ENCODE measurements at places on chromosomes 6 and 20. TPM values are rescaled to one million over a fixed set of nuclear protein-coding genes. Genes with fewer than 3 reads are reported as not detected.

DNA sequence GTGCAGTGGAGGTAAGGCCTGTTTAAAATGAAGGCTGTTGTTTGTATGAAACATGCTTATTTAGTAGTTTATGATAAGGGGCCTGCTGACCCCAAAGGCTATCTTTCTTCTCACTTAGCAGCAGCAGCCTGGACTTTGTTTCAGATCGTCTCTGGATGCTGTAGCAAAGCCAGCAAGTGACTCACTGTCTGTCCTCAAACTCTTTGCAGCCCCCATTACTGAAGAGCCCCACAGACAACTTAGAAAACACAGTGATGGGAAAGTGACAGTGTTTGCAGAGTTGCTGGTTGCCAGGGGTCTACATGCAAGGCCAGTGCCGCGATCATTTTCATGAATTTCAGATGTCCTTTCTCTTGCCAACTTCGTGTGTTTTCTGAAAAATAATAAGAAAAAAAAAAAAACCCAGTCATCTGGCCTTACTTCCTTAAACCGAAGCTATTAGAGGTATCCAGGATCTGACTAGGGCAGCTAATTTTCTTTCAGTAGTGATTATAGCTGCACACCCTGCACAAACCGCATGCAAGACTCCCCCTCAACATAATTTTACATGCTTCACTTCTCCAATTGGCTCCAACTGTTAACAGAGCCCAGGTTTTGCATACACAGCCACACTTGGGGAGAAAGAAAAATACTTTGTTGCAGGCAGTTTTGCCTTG is 11.6 kb upstream of the F13A1 start:
- no peak for DNase-seq

- DNase-seq = no peak
These were observed 39.3 kb downstream of the PHACTR3 start for GRCh38 chr20:59643615-59644061.

Gene TSBP1
- total RNA-seq = not detected

DNA sequence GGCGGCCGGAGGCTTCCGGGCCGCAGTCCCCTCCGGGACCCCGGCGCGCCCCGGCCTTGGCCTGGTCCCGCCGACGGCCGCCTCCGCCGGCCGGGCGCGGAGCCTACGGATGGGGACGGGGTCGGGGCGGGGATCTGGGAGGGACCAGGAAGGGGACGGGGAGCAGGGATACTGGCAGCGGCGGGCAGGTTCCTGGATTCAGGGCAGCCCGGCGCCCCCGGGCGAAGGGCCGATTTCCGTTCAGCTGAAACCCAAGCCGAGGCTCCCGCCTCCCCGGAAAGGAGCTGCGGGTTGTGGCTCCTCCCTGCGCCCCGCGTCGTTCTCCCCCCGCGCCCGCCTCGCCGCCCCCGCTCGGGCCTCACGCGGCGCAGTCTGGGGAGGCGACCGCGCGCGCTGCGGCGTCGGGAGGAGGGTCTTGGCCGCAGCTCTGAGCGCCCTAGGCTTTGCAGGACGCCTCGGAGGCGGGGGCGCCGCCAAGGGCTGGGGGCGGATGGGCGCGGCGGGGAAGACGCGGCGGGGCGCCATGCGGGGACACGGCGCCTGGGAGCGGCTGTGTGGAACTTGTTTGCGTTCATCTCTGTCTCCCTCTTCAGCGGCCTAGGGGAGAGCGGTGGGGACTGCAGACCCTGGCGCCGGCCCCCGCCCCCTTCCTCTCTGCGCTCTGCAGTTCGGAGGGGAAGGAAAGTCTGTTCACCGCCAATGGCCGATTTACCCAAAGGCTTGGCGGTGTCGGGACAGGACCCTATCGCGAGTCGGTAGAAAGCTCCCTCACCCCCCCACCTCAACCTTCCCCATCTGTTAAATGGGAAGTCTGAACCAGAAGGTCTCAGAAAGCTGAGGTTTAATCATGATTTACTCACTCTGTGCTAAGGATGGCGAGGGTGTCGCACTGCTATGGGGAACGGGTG is 22.7 kb upstream of the TMEM181 start:
- no peak for DNase-seq

DNA sequence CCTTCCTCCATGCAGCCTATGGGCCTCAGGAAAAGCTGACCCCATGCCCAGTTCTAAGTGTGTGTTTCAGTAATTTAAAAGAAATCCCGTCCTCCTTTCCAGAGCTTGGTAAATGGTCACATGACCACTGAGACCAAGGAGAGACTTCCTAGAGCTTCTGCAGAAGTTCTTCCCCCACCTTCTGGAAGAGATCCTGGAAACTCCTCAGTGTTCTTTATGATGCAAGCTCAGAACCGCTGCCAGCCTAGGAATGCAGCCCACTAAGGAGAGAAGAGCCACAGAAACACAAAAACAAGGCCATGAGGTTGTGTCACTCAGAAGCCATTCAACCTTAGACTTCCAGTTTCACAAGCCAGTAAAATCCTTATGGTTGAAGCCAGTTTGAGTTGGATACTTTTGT is 348.4 kb downstream of the TPBG start:
- DNase-seq = no peak

- peak; percentile 97 for DNase-seq
These were observed 24.5 kb downstream of the TSPYL4 start for GRCh38 chr6:116229287-116229913.

Gene EPM2A
- total RNA-seq = 14.8 TPM

GRCh38 chr6:71727632-71728294 is 158.6 kb upstream of the RIMS1 start:
- no peak for DNase-seq

- DNase-seq = no peak
These were observed 98.1 kb upstream of the MARCKS start for GRCh38 chr6:113758826-113759574.

Gene WFDC12
- not detected for total RNA-seq

GRCh38 chr20:4602297-4602631 is 119.4 kb upstream of the PRND start:
- DNase-seq = peak; percentile 55

Gene CPXM1
- total RNA-seq = not detected

- DNase-seq = no peak
These were observed 119.0 kb downstream of the RTN4IP1 start for GRCh38 chr6:106510090-106510970.

DNA sequence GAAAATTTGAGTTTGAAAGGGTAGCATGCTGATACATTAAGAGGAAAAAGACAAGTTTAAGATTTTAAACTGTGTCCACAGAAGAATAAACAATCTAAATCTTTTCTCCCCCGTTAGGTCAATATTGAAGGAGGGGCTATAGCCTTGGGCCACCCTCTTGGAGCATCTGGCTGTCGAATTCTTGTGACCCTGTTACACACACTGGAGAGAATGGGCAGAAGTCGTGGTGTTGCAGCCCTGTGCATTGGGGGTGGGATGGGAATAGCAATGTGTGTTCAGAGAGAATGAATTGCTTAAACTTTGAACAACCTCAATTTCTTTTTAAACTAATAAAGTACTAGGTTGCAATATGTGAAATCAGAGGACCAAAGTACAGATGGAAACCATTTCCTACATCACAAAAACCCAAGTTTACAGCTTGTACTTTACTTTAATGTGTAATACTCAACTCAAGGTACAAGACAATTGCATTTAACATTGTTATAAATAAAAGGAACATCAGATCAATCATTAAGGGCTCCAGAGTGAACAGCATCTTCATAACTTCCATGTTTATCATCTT is 10.8 kb downstream of the TCP1 start:
- no peak for DNase-seq

Gene PROKR2
- not detected for total RNA-seq

Gene MCCD1
- total RNA-seq = not detected

Gene PLCB4
- total RNA-seq = 26.8 TPM

DNA sequence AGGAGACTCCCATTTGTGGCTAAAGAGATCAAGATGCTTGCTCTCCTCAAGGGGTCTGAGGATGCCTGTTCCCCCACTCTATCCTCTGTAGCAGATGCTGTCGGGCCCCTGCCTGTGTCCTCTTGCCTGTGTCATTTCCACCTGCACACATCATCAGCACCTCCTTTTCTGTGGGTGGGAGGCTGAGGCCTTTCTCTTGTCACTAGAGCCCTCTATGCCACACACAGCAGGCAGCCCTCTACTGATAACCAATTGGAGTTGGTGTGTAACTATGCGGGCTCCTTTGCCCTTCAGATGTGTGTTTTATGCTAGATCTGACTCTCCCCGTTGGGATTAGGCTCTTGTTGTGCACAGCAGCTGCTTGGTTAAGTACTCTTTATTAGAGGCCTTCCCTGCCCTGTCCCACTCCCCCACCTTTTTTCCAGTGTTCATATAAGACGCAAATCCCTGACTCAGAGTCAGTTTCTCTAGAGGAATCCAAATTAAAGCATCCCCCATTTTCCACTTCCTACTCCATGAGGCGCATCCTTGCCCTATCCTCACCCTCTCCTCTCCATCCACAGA is 7.7 kb downstream of the TREML2 start:
- DNase-seq = no peak

DNA sequence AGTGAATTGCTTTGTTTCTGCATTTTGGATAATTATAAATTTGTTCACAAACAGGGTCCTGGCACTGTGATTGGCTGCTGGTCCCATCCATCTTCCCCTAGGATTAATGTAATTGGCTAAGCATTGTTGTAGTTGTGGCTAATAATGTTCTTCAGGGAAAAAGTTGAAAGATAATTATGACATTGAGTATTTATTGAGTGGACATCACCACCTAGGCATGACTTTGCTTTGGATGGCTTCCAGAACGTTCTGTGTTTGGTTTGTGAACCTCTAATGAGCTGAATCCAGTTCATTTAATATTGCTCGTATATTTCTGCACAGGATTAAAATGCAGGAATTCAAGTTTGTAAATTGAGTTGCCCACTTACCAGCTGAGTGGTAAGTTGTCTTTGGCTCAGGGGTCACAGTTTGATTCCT is 55.1 kb downstream of the ARID1B start:
- DNase-seq = no peak

Gene SALL4
- 0.02 TPM for total RNA-seq

Data from A172 (cell line).